NCI-H2081 treated with DMSO at 0.1 percent for 48 hours (cell line): ENCODE measurements at places on chromosomes 4 and X.

DNA sequence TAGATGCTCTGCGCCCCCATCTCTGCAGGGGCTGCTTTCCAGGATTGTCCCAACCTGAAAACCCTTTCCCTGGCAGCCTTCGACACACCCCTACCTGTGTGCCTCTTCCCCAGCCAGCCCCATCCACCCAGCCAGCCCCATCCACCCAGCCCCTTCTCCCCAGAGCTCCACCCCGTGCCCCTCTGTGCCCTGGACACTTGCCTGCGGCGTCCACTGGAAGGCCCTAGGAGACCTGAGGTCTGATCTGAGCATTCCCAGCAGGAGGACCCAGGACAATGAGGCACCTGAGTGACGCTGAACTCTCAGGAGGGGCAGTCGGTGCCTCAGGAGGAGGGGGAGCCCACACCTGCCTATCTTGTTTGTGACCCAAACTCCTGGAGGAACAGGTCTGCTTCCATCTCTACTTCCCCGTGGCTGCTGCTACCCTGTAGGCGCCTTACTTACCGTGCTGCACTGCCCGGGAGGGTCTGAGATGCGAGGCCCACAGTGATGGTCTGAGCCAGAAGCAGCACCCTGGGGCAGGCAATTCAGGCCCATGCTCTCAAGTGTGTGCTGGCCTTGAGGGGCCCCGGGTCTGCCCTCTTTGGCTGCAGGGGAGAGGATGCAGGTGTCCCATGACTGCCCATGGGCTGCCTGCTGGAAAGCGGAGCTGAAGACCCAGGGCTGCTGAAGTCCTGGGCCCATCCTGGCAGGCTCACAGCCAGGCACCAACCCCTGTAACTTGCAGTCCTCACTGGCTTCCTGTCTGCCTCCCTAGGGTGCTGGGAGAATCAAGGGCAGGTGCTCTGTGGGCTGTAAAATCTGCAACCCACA lies 4.9 kb downstream of the LRPAP1 start:
- DNase-seq: no peak

GRCh38 chr4:53899586-53900270 lies 164.7 kb downstream of the CHIC2 start:
- DNase-seq: no peak

GRCh38 chr4:168488869-168489274 lies 8.0 kb upstream of the PALLD start:
- DNase-seq: no peak

GRCh38 chr4:184280137-184280536 lies 62.5 kb upstream of the ENPP6 start:
- DNase-seq: no peak

DNA sequence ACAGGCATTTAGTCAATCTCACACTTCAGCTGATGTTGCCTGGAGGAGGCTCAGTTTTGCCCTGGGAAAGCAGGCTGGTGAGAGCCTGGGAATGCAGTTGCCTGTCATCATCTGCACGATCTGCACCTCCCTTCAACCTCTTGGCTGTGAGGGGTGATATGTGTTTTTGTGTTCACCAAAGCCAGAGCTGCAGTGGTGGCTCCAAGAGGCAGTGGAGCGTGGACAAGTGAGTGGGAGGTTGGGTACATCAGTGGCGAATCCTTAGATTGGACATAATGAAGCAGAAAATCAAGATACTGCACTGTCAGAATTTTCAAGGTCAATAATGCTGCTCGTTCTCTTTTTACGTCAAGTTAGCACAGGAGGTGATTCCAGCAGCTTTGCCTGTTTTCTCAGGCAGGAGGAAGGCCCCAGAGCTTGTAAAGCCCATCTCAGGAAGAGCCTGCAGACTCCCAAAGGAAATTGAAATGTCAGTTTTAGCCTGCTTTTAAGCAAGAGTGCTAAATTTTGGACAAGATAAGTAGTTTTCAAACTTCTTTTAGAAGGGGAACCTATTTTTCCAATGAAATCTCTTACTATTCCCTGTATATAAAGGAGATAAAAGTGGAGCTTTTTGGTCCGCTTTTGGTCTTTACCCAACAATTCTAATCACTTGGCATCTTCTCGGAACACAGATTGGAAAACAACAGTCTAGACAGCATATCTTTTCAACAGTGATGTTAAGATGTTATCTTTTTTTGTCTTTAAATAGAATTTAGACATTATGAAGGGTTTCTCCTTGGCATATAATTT lies 92.8 kb downstream of the FRAS1 start:
- no peak for DNase-seq
